Stimulated activated CD8-positive, alpha-beta memory T cell treated with anti-CD3 and anti-CD28 coated beads, Interleukin-12 subunit alpha, Interleukin-12 subunit beta, amount 100 ng/mL, for 4 hours (primary cell): ENCODE measurements at places on chromosomes 12 and 14.

DNA sequence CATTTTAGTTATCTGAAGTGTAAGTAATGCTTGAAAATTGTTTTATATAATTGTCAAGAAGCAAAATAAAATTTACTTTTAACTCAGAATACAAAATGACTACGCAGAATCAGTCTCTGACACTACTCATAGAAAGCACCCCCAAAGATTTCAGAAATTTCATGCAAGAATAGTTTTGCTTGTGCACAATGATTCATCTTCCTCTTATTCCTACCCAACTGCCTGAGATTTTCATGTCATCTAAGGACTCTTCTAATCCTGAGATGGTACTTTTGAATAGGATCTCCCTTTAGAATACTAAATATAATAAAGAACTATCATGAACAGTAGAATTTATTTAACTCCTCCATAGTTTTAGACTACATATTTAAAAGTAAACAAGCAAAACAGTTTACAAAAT is 485.3 kb upstream of the MGAT4C start:
- no peak for DNase-seq

- DNase-seq = no peak
These were observed 80.9 kb downstream of the RPS6KA5 start for GRCh38 chr14:90979515-90979914.

DNA sequence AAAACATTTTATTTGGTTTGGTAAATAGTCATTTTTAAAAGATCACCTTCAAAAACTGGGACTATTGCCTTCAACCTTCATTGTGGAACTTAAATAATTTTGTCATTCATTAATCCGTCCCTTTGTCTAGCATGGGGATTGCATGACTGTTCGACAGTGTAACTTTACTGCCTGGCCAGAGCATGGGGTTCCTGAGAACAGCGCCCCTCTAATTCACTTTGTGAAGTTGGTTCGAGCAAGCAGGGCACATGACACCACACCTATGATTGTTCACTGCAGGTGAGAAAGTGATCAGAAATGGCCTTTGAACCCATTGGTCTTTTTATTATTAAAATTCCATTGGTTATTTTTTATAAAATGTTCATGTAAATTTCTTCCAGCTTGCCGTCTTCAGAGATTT is 37.2 kb upstream of the MYF6 start:
- DNase-seq = no peak

GRCh38 chr14:23095196-23096108 is at the start of gene C14orf119:
Gene C14orf119 (plus strand): TSS chr14:23095505. CDS start chr14:23097659, 2,154 bp downstream.
- no peak for DNase-seq

- DNase-seq = no peak
These were observed 2.1 kb downstream of the SLC6A12 start for GRCh38 chr12:211639-212414.

- DNase-seq = no peak
These were observed 190.6 kb downstream of the GPHN start for GRCh38 chr14:66698503-66698902.

GRCh38 chr14:87686746-87687145 is 306.2 kb downstream of the GALC start:
- no peak for DNase-seq

GRCh38 chr14:34063470-34064164 is 112.7 kb upstream of the EGLN3 start:
- DNase-seq = no peak

DNA sequence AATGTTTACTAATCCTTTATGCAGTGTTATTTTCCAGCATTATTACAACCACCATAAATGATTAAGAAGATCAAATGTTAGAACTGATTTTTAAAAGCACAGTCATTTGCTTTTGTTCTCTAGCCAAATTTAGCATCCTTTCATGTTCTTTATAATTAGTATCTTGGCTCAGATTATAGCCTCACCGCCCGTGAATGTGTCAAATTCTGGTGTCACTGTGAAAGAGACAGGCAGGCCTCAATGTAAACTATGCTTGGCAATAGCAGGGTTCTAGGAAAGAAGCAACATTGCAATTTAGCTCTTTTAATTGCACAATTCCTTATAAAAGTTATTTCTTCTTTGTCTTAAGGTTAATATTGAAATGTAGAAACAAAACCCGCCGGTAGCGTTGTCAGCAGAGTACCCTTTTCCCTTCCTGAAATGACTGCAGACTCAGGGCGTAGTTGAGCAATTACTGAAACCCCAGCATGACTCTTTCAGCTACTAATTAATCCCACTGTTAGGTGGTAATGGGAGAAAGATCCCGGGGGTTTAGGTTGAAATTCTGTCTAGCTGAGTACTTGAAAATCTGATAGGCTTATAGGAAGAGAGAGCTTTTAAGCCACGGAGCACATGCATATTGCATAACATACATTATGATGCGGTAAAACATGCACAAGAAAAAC is 1600.5 kb upstream of the SEL1L start:
- DNase-seq = no peak

- no peak for DNase-seq
These were observed 85.6 kb downstream of the CCDC92 start for GRCh38 chr12:123886931-123887582.

DNA sequence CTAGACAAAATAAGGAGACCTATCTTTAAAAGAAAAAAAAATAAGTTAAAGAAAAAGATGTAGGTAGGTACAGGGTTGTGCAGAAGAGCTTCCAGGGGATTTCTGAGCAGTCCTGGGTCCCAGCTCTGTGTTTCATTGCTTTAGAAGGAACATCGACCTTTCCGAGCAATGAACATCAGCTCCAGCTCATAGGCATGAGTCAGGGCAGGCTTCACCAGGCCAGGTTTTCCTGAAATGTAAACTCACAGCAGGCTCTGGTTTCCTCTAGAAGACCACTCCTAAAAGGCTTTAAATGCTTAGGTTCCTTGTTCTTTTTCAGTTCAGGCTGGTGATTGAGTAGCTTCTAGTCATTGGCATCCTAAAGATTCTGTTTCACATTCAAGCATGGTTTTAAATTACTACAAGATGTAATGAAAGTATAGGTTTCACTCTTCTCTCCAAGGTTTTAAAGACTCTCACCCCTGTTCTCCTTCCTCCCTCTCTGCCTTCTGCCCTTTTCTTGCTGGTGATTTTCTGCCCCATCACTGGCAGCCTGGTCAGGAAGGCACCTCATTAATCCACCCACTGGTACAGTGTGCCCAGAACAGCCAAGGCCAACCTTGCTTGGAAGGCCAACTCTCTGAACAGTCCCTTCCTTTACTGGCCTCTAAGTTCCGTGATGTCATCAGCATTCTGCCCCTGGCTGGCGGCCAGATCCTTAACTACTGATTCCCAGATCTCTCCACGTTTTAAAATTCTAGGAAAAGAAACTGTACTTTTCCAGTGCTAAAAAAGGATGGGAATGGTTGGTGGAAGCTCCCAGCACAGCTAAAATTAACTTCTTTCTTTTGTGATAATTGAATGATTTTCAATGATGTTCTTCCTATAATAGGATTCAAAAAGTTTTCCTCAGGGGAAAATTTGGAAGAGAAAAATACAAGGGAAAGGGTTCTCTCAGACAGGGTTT is 109.4 kb upstream of the HIF1A start:
- no peak for DNase-seq

- no peak for DNase-seq
These were observed 32.5 kb downstream of the VWF start for GRCh38 chr12:6091786-6092566.

- DNase-seq = no peak
These were observed 2.6 kb downstream of the WNK1 start for GRCh38 chr12:754851-755562.

- no peak for DNase-seq
These were observed 7.8 kb upstream of the PGF start for GRCh38 chr14:74963178-74963704.

DNA sequence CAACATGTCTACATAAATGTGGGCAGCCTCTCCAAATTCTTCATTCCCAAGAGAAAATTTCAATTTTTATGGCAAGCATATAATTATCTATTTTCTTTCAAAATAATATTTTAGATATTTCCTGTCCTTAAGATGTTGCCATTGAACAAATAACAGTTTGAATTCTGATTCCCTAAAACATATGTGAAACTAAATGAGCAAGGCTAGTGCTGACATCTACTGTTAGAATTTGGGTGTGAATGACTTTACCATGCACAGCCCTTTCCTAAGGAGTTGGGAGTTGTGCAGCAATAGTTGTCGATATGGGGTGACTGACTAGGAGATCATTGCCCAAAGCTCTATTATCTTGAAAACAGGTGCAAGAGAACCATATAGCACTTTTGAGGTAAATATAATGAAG is 108.2 kb upstream of the SLC38A4 start:
- no peak for DNase-seq
